ENCODE measurements at places on chromosomes 5 and 9.

- no peak for DNase-seq
Observed at GRCh38 chr5:132183723-132184122, 43.9 kb downstream of the P4HA2 start.

GRCh38 chr5:142053426-142054151 is 40.8 kb upstream of the GNPDA1 start:
- DNase-seq: no peak

- DNase-seq: no peak
Observed at GRCh38 chr5:105033637-105034400, 1471.2 kb upstream of the NUDT12 start.

DNA sequence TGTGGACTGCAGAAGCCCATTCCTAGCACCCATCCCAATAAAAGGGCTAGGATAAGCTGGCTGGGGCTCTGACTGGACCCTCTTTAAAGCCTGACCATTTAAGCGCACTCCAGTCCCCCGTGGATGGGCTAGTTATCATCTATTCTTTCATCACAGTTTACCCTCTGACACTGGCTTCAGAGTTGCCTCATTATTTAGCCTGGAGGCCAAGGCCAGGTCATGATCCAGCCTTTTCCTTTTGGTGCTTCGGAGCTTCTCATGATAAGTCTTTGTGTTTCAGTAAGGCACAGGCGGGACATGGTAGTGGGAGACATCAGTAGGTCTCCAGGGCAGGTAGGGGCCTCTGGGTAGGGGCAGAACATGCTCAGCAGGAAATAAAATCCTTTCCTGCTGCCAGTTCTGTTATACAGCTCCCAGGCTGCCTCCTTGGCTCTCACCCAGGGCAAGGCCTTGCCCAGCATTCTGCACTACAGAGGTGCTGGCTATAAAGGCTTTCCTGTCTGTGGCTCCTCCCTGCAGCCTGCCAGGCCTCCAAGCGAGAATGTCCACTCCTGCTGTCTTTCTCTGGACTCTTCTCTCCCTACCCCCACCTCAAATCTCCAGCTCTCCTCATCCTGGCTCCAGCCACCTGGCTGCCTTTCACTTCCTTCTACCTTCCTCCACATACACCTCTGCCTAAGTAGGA is 128.8 kb downstream of the FSTL4 start:
- no peak for DNase-seq

DNA sequence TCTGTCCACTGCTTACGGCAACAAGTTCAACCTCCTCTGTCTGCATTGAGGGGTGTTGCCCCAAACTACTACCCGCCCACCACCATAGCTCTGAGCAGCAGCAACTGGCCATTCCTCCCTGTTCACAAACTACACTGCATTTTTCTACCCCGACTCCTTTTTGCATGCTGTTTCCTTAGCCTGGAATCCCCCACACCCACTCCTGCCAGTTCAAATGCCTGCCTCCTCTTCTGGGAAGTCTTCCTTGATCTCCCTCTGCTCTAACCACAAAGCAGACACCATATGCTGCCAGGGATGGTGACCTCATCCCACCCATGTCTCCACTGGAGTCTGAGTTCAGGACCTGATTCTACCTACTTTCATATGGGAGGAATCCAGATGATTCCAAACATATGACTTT is 13.3 kb downstream of the ALDH1B1 start:
- no peak for DNase-seq

GRCh38 chr5:144156767-144157171 is 13.7 kb downstream of the YIPF5 start:
- DNase-seq: no peak

- DNase-seq: no peak
Observed at GRCh38 chr9:77879437-77879943, 152.1 kb downstream of the GNAQ start.

DNA sequence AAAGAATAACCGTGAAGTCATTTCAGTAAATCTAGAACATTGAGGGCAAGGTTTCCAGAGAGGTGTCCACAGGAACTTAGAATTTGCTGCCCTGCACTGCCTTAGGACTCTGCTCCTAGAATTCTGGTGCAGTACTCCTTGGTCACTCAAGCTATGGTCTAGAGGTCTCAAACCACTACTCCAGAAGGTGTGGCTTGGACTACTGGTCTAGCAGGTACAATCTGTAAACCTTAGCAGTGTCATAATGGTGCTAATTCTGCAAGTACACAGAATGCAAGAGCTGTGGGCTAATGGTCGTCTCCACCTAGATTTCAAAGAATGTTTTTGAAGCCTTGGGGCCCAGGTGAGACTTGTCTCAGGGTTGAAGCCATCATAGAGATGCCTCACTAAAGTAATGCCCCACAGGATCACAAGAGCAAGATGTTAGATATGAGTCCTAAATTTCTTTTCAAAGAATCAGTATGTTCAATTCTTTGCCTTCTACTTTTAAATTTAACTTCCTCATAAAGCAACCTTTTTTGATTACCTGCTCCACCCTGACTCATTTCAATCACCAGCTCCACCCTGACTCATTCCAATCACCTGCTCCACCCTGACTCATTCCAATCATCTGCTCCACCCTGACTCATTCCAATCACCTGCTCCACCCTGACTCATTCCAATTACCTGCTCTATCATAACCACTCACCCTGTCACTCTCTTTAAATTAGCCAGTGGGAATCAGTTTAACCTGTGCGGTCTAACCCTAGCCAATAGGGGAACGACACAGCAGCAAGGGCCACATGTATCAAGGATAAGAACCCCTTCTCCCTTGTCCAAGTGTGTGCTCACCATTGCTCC is 1111.8 kb upstream of the ACO1 start:
- DNase-seq: no peak

- DNase-seq: no peak
Observed at GRCh38 chr5:149411738-149412519, 32.8 kb upstream of the IL17B start.
